ENCODE measurements at places on chromosomes 12 and 14.

- DNase-seq = no peak
These were observed 69.9 kb downstream of the IGF1 start for GRCh38 chr12:102410511-102410910.

- DNase-seq = no peak
These were observed 18.2 kb downstream of the CIPC start for GRCh38 chr14:77116172-77116817.

- no peak for DNase-seq
These were observed 49.1 kb upstream of the RGS6 start for GRCh38 chr14:71883094-71883493.

DNA sequence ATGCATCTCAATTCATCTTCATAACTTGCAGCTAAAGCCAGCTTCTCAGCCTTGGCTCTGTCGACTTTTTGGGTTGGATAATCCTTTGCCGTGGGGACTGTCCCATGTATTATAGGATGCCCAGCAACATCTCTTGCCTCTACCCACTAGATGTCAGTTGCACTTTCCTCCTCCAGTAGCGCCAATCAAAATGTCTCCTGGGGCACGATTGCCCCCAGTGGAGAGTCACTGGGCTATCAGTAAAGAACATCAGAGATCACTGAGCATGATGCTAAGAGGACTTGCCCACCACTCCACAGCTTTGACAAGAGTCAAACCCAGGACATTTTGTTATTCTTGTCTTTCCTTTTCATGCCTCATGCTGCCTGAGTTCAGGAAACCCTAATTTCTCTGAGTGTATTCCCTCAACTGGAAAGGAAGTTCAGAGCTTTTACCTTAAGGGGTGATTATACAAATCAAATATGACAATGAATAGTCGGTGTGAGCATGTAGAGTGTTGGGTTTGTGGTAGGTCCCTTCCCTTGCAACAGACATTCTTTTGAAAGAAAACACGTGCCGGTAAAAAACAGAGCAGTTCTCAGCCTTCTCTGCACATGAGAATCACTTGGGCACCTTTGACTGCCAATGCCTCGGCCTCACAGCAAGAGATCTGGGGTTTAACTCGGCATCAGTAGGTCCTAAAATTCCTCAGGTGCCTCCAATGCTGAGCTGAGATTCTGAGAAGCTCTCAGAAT is 980.6 kb downstream of the VRK1 start:
- no peak for DNase-seq

- DNase-seq = no peak
These were observed 249.5 kb downstream of the PHLDA1 start for GRCh38 chr12:75782069-75782581.

DNA sequence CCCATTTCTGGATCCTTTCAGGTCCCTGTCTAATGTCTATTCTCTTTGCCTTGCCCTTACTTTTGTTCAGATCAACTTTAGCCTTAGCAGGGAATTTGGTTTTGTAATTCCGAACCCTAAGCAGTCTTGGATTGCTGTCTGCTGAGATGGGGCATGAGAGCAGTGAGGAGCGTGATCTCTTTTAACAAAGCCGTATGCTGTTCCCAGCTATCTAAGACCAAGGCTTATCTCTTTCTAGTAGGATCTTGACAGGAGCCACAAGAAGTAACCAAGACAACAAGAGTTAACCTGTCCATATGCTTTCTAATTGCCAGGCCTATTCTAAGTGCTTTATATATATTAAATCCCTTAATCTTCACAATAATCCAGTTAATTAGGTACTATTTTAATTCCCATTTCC is 4.5 kb upstream of the DHRS7 start:
- DNase-seq = no peak

- DNase-seq = no peak
These were observed 60.1 kb upstream of the PYGL start for GRCh38 chr14:51004352-51004800.

GRCh38 chr14:71237556-71237955 is 330.3 kb downstream of the PCNX1 start:
- no peak for DNase-seq

DNA sequence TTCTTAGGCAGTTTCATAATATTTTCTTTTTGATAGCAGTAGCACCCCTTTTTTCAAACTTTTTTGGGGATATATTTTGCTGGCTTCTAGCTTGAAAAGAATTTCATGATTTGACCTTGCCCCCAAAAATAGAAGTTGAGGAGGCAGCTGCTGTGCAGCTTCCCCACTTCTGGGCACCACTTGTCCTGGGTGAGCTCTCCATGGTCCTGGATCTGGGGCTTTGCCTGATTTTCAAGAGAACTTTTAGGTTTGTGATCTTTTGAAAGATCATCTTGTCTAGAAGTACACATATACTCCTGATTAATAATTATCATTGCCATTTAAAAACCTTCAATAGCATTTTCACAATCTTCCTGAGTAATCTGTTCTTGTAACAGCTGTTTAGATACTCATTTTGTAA is 271.6 kb downstream of the NPAS3 start:
- peak; percentile 11 for DNase-seq

DNA sequence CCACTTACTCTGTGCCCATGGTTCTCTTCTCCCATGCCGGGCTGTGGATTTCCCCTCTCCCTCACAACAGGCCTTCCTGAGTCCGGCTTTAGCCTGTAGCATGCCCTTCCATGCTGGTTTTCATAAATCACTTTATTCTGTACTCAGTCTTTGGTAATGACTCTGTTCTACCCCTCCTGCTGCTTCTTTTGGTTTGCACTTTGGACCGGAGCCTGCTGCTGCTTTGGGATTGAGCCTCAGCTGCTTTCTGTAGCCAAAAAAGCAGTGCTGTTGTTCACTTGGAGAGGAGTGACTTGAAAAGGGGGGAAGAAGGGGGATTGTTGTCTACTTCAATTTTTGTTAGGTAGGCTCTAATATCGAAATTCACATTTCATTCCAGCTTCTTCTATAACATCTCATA is 8.5 kb upstream of the SLC6A13 start:
- no peak for DNase-seq

- no peak for DNase-seq
These were observed 23.0 kb upstream of the BATF start for GRCh38 chr14:75499084-75499875.

DNA sequence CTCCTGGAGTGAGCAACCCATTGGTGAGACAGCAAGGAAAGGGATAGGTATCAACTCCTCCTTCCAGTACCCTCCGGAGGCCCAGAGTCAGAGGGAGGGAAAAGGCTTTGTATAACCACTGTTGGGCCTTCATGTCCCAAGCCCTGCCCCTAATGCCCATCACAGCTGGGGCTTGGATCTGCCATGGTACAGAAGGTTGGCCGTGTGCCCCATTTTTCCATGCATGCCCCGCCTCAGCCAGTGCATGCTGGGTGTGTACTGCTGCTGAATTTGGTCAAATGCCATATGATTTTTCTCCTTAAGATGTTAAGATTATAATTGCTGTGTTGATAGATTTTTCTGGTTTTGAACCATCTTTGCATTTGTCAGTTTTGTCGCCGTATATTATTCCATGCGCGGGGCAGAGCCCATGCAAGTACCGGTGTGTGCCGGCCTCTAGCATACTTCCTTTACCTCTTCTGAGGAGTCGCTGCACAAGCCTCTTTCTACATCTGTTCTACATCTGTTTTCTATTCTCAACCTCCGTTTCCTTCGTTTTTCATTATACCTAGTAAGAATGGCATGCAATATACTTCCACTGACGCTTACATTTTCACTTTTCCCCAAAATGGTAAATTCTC is 26.6 kb downstream of the PPP2R5C start:
- DNase-seq = no peak

- no peak for DNase-seq
These were observed 266.4 kb downstream of the KCNH5 start for GRCh38 chr14:62778852-62779251.

DNA sequence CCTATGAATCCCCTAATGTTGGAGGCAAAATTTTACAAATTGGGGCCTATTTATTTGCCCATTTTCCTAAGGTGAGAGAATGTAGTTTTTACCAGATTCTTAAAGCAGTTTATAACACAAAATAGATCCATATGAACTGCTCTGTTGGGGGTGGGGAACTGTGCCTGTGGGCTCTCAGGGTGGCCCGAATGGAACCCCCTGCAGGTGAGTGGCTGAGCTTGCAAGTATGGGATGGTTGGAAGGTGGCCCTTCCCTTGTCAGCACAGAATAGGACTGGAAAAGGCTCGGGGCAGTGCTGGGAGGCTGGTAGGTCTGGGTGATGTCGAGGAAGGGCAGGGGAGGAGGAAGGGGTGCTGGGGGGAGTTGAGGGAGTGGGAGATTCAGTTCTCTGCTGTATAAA is 4.9 kb downstream of the VSX2 start:
- DNase-seq = no peak

DNA sequence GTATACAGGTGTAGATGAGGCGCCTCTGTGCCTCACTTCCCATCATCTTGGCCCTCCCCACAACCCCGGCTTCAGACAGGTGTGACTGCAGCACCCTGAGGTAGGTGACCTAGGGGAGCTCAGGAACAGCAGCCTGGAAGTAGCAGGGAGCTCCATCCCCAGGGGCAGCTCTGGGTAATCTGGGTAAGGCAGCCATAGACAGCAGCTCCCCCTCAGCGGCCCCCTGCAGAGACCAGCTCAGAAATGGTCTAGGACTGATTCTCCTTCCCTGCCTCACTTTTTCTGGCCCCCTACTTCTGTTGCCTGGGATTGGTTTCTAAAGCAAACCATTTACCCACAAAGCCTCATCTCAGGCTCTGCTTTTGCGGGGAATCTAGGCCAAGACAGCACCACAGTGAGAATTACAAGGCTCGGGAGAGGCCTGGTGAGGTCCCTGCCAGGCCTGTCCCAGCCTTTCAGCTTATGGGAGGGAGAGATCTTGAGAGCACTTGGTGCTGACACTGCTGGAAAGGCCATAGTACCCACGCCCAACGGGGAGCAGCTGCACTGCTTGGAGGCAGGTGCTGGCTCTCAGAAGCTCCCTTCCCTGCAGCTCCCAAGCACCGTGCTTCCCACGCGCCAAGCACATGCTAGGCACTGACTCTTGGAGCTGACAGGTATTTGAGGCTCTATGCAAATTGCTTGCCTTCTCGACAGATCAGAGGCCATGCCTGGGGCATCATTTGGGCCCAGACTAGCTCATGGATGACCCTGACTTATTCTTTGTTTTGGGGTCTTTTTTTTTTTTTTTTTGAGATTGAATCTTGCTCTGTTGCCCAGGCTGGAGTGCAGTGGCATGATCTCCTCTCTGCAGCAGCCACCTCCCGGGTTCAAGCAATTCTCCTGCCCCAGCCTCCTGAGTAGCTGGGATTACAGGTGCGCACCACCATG is 45.1 kb upstream of the TRAF3 start:
- no peak for DNase-seq

DNA sequence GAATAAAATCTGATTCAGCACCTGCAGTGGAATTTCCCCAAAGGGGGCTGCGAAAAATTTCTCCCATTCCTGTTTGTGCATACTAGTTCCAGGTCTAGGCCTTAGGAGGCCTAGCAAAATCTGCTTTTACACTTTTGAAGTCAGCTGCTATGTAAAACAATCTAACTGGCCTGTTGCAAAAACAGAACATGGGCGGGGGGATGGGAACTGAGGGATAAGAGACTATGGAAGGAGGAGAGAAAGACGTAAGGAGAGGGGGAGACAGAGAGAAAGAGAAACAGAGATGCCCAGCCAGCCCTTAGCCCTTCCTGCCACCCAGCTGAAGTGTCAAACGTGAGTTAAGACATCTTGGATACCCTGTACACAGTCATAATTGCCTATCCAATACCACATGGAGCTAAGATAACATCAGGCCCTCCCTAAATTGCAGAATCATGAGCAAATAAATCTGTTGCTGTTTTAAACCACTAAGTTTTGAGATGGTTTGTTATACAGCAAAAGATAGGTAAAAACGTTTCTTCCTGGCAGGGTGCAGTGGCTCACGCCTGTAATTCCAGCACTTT is 45.6 kb downstream of the SPTLC2 start:
- DNase-seq = no peak

DNA sequence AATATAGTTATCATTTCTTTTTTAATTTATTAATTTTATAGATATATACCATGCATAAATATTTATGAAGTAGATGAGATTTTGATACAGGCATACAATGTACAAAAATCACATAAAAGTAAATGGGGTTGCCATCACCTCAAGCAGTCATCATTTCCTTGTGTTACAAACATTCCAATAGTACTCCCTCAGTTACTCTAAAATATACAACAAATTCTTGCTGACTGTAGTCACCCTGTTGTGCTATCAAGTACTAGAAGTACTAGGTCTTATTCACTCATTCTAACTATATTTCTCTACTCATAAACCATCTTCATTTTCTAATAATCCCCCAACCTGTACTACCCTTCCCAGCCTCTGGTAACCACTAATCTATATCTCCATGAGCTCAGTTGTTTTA is 432.6 kb upstream of the SYT1 start:
- no peak for DNase-seq

DNA sequence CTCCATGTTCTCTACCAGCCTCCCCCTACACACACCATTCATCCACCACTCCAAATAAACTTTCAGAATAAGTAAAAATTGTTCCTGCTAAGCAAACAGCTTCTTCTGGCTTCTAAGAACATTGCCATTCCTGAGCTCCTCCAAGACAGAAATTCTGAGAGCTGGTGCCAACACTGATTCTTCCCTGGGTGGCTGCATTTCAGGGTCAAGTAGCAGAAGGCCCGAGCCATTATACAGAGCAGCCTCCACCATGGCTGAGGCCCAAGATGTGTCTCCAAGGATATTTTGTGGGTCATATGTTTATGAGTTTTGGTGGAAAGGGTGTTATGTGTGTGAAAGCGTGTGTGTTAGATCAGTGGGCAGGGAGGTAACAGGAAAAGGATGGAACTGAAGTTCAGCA is 3.5 kb upstream of the RND1 start:
- no peak for DNase-seq

- DNase-seq = peak; percentile 79
These were observed 23.7 kb upstream of the DHRS4 start for GRCh38 chr14:23929822-23930294.

DNA sequence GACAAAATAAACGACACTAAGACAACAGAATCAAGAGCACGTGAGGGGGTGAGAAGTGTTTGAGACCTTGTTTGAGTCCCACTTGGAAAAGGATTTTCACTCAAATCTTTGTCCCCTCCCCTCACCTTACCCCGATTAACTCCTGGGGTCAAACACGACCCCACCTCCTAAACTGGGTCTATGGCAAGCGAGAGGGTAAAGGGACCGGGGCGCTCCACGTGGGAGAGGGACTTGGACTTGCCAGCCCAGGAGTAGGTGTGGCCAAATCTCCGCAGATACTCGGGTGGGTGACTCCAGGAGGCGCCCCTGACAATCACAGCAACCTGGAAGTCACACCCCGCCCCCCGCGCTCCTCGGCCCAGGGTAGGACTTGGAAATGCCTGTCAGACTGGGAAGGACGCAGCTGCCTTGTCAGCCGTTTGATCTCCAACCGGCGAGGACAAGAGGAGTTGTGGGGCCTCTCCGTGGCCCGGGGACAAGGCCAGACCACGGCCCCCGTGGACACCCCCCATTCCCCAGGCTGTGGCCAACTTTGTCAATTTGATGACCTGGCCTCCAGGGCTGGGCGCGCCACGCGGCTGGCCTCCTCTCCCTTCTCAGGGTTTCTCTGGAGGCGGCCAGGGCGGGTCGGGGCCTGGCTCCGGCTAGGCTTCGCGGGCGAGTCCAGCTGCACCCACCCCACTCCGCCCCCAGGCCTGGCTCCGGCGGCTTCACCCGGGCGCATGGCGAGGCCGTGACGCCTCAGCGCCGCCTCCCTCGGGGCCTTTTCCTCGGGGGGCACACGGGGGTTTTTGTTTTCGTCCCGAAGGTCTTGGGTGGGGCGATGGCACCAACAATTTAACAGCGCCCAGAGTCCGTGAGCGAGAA is 1.1 kb upstream of the BCL11B start:
- DNase-seq = no peak

Data from iPS DF 6.9 (cell line).